ENCODE measurements at places on chromosomes 1 and 21.

- no peak for DNase-seq
Measured at GRCh38 chr1:159207080-159207479, 2.4 kb downstream of the ACKR1 start.

- no peak for DNase-seq
Measured at GRCh38 chr1:213840575-213840974, 147.2 kb upstream of the PROX1 start.

- DNase-seq: peak; percentile 94
Measured at GRCh38 chr1:32759997-32760623, 57.0 kb downstream of the YARS1 start.

- DNase-seq: no peak
Measured at GRCh38 chr1:159341736-159342135, 39.6 kb downstream of the FCER1A start.

DNA sequence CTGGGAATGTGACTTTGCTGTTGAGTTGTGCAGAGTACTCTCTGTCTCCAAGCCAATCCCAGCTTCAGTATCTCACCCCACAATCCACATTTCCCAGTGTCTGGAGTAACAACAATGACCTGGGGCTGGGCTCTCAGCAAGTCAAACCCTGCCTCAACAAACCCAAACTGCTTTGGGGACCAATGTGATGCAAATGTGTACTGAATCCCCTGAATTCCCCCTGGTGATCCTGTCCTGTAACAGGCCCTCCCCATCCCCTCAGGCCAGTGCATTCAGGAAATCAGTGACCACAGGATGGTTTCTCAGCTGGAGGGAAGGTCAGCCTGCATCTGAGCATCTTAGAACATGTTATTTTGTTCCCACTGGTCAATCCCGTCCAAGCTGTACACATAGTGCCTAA is 36.7 kb upstream of the HAO2 start:
- peak; percentile 78 for DNase-seq

DNA sequence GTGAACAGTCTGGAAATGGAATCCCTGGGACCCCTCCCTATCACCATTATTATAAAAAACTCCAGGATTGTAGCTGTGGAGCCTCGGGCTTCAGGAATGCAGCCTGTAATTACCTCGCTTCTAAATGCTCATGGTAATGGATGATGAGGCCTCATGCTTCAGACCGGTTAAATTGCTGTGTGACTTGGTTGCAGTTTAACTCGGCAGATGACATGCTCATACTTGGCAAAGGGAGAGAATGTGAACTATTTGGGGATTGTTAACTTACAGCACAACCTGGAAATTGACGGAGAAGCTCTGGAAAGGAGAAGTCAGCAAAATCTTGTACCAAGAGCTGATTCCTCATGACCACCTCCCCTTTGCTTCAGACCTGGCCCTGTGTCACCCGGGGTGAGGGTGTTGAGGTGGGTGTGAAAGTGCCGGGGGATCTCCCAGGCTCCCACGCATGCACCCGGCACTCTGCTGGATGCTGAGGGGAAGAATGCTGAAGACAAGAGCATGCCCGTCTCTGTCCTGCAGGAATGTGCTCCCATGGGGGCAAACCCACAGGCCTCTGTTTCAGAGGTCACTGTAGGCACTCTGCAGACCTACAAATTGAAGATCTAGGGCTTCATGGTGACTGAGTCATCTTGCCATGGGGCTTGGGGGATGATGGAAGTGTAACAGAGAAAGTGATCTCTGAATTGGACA is 364.8 kb downstream of the RPS6KC1 start:
- no peak for DNase-seq

- DNase-seq: no peak
Measured at GRCh38 chr1:197130677-197131304, 15.7 kb downstream of the ASPM start.

DNA sequence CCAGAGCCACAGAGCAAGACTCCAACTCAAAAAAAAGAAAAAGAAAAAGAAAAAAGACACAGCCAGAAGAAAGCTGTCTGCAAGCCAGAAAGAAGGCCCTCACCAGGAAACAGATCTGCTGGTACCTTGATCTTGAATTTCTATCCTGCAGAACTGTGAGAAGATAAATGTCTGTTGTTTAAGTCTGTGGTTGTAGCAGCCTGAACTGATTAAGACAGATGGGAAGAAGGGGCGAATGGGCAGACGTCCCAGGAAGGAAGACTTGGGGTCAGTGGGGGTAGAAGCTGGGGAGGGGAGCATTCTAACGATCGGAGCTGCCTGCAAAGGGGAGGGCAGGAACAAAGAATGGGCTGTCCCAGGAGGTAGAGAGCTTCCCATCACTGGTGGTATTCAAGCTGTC is 6.3 kb downstream of the SLC2A7 start:
- DNase-seq: no peak

GRCh38 chr1:48230236-48230635 is 7.7 kb downstream of the SLC5A9 start:
- no peak for DNase-seq

GRCh38 chr1:26580116-26580515 is 50.6 kb downstream of the RPS6KA1 start:
- no peak for DNase-seq

DNA sequence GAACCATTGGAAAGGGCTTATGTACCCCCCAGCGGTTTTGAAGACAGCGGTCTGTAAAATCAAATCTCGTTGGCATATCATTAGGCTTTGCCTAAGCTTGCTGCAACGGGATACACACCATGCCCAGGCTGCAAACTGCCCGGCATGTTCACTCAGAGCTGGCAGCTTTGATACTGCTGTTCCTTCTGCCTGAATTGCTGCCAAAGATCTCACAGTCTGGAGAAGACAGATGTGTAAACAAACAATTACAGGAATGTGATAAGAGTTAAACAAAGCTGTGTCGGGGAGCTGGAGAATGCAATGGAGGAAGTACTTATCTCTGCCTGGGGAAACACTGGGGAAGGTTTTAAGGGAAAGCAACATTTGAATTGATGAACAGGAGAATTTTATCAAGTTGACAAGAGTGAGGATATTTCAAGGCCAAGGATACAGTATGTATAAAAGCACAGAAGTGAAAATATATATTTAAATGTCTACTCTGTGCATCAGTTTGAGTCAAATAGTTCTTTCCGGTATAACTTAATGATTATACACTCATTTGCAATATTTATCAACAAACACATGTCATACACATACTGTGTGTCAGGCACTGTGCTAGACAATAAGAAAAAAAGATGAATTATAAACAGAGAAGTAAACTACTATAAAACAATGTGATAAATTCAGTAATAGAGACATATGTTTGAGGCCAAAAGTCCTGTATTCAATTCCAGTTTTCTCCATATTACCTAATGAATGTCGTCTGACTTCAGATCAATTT is 29.9 kb downstream of the CHML start:
- DNase-seq: no peak

GRCh38 chr1:175757381-175758015 is 14.1 kb upstream of the TNR start:
- no peak for DNase-seq

- peak; percentile 50 for DNase-seq
Measured at GRCh38 chr1:76510672-76511557, 356.4 kb upstream of the ST6GALNAC5 start.

DNA sequence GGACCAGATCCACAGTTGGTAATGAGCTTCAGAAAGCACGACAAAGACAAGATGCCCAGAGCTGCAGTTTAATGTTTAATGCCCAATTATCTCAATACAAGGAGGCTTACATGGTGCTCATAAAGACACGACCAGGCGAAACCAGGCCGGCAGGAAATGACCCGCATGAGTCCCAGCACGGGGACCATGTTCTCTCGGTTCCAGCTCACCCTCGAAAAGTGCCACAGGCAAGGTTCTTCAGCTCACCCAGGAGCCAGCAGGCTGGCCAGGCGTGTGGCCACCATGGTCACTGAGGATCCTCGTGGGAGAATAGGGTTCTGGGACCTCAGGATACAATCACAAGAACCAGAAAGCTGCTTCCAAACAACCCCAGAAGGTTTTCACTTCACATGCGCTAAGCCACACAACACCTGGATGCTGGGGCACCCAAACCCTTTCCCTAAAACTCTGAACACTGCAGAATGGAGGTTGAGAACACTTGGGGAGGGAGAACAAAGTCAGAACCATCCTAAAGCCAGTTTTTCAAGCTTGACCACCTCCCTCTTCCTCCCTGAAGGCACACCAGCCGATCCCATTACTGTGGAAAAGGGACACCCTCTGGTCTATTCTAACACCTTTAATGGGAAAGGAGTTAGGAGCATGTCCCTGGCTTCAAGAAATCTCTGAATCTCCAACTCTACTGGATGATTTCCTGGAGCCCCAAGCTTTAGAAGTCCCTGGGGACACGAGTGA is 22.6 kb upstream of the ASAP3 start:
- DNase-seq: no peak

DNA sequence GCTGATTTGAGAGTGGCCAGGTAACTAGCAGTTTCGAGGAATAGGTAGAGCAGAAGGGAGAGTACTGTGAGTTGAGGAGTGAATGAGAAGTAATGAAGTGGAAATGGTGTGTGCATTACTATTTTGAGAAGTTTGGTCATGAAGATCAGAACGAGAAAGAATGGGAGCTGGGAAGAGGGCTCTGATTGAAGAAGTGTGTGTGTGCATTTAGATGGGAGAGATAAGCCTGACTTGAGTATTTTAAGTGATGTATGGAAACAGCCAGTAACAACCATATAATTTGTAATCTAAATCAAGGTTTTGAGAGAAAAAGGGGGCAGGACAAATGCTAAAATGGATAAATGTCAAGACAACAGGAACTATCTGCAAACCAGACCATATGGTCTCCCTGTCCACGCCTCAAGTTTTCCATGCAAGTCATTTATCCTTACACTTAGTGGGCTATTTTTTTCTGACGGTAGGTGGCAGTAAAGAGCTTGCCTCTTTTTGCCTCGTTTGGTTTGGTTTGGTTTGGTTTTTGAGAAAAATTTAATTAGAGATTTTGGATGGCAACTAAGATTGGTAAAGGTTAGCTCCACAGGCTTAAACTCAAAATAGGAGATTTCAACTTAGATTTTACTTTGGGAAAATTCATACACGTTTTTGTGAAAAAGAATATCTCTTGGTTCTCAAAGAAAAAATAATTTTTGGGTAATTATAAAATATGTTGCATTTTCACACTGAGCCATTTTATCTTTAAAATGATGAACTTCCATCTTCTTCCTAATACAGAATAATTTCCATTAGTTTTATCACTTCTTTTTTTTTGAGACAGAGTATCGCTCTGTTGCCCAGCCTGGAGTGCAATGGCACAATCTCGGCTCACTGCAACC is 9.5 kb upstream of the B3GALNT2 start:
- DNase-seq: no peak
